ENCODE measurements at places on chromosomes 12 and 14.

- DNase-seq: no peak
Observed at GRCh38 chr14:93962701-93963601, 13.4 kb downstream of the ASB2 start.

DNA sequence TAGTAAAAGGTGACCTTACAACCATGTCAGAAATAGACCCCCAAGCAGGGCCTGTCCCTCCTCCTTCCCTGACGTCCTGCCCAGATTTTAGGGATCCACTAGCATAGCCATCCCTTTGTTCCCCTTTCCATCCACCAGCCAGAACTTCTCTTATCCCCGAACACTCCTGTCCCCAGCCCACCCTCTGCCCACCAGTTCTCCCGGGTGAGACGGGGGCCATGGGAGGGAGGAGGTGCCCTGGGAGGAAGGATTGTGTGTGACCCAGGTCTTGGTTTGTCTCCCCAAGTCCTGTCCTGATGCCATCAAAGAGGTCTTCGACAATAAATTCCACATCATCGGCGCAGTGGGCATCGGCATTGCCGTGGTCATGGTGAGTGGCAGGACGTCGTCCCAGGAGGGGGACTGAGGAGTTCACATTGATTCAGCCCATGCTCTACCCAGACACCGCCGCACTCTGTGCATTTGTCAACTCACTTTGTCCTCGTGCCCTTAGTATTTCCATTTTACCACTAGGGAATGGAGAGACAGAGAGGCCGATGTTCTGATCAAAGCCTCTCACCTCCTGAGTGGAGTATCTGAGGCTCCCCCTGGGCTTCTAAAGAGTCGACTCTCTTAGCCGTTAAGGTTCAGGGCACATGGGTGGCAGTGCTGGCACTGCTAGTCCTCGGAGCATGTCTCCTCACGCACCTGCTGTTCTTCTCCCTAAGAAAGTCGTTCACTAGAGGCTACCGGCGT is 35.9 kb downstream of the CD9 start:
- DNase-seq: no peak

DNA sequence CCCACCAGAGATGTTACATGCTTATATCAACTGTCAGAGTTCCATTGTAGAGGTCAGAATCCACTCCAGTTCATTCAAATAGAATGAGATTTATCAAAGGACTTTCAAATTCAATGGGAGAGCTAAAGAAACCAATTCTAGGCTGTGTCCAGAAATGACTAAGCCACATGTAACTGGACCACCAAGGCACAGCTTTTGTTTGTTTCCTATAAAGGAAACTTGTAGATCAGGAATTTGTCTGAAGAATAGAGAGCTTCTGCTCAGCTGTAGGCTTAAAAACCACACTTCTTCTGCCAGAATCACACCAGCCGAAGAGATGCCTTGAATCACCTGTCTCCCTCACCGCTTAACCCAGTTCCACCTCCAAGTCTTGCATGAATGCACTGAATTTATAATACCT is 134.0 kb upstream of the NEDD1 start:
- DNase-seq: no peak

- no peak for DNase-seq
Observed at GRCh38 chr14:55351111-55351510, 60.5 kb downstream of the ATG14 start.

DNA sequence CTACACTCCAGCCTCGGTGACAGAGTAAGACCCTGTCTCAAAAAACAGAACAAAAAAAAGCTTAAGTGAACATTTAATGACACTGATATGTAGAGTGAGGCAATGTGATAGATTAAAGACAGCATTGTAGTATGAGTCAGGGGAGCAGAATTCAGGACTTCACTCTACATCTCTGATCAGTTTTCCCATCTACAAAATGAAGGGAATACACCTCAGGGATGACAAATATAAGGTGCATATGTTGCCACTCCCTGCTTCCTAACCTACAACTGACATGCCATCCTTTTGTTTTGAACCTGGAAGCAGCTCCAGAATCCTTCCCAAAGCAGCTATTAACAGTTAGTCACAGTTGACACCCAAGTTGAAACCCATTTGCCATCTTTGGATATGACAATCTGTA is 30.9 kb upstream of the STRN3 start:
- DNase-seq: no peak

- no peak for DNase-seq
Observed at GRCh38 chr12:132145334-132145733, 1.1 kb downstream of the NOC4L start.

DNA sequence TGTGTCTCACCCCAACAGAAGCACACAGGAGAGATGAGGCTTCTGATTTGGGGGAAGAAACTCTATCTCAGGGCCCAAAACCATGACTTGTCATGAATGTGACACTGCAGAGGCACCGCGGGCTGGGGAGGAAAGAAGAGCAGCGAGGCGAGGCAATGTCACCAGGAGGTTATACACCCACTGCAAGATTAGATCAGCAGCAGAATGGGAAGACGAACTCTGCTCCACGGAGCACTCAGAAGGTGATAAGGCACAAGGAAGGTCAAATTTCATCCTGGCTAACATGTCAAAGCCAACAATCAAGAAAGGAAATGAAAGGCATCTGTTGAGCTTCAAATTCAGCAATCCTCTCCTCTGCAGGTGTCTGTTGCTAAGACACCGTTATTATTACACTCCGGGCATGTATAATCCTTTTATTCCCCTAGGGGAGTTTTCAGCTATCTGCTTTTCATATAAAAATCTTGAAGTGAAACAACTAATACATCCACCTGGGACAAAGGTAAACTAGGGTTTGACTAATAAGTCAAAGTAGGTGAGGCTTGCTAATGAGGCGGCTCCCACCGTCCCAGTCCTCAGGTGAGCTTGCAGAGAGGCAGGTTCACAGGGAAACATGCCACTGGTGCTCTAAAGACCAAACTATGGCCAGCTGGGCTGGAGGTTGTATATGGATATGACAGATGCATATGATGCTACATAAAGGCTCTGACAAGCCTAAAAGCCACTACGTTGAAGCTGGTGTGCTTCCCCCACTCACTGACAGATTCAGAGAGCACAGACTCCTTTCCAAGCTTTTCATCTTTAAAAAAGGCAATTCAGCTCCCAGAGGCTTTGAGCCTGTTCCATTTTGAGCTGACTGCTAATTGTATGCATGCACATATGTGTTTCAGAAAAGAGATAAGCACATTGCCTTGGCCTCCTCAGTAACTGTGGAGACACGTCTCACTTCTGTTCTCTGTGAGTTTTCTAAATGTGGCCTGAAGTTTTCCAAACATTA is 221.2 kb downstream of the NELL2 start:
- DNase-seq: no peak

- peak; percentile 89 for DNase-seq
Observed at GRCh38 chr12:123436017-123436964, at the start of gene RILPL2. RILPL2 (minus strand) TSS chr12:123436684; CDS start chr12:123436420, 264 bp downstream.
